ENCODE measurements at places on chromosomes 4 and X.
A peak's percentile ranks its signal among the peaks of the same experiment; 100 is the strongest.

- DNase-seq = no peak
Measured at GRCh38 chrX:26586570-26586969, 370.6 kb downstream of the MAGEB5 start.

DNA sequence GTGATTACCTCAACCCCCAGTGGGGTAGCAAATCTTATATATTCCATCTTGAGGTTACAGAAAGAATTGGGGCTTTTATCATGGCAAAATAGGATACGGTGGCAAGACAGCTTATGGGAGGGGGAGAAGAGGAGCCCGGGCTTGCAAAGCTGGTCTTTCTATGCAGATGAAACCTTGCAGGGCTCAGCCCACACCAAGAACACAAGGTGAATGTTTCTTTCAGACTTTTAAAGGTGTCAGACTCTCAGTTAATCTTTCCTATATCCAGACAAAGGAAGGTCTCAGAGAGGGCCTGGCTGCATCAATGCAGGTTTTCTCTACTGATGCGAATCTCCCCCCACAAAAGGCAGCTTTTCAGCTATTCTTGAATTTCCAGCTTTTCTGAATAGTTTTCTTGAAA lies 59.9 kb upstream of the WDR17 start:
- DNase-seq = no peak

- peak; percentile 8 for DNase-seq
Measured at GRCh38 chr4:149999485-150000074, 78.7 kb upstream of the DCLK2 start.

DNA sequence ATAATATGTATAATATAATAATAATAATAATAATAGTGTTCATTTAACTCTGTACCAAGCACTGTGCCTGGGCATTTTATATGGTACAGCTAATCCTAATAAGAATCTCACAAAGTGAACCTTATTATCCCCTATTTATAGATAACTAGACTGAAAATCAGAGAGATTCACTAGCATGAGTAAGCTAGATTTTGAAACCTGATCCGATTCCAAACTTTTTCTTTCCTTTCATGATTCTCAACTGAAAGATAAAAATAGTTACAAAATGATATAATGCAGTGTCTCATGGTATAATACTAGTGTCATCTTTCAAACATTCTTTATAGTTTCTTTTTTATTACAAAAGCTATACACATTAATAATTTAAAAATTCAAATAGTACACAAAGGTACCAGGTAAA lies 55.9 kb upstream of the RNF128 start:
- no peak for DNase-seq

GRCh38 chrX:38156838-38157237 lies 63.8 kb downstream of the SRPX start:
- DNase-seq = no peak
